ENCODE measurements at places on chromosomes 12 and 14. TPM values are rescaled to one million over a fixed set of nuclear protein-coding genes. Genes with fewer than 3 reads are reported as not detected.

Gene CCDC177
- not detected for total RNA-seq

Gene PLA2G1B
- not detected for total RNA-seq

Gene RPL10L
- total RNA-seq: not detected

Gene PPFIA2
- total RNA-seq: not detected

Gene IAPP
- total RNA-seq: not detected

Gene KRT3
- total RNA-seq: not detected

DNA sequence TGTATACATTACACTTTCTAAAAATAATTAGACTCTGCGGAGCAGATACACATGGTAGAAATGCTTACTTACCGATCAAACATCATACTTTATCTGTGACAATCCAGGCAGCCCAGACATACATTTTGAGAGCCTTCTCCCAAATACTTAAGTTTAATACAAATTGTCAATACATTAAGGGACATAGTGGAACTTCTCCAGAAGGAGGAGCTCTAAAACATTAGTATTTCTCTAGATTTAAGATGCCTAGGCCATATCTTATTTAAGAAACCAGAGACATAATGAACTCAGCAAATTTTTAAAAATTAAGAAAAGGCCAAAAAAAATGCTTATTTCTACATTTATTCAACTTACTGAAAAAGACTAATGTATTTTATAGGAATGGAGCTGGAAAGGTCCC lies 16.1 kb downstream of the ACSM4 start:
- no peaks in the 10 kb centered on the region for H3K4me1 ChIP-seq
- H3K4me3 ChIP-seq: no peak overlapping the region
- no peak overlapping the region for H3K27ac ChIP-seq
- no peak for DNase-seq
- H3K36me3 ChIP-seq: no peaks in the 10 kb centered on the region

- H3K27ac ChIP-seq: no peak overlapping the region
- DNase-seq: no peak
- H3K4me1 ChIP-seq: peaks cover 11% of the 10 kb centered on the region
- no peaks in the 10 kb centered on the region for H3K36me3 ChIP-seq
These were observed 212.7 kb downstream of the ERC1 start for GRCh38 chr12:1203735-1204019.

DNA sequence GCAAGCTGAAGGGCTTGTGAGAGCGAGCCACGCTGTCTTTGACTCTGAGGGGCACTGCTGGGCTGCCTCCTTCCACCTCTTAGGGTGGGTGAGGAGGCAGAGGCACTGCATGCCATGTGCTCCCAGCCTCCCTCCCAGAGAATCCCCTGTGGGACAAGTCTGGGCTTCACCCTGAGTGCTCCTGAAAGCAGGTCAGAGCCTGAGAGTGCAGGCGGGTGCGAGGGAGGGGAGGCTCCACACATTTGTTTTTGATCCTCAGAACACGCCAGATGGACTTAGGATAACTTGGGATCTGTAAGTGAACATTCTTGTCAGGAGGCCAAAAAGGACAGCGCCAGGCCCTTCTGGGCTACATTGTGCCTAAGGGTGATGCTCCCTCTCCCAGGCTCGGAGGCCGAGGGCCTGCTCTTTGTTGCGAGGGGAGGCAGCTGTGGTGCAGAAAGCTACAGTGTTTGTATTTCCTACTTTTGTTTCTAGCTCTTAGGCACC lies 155.4 kb downstream of the TMX1 start:
- no peak for DNase-seq
- peaks cover 9% of the 10 kb centered on the region for H3K27me3 ChIP-seq
- H3K4me1 ChIP-seq: no peaks in the 10 kb centered on the region
- H3K36me3 ChIP-seq: no peaks in the 10 kb centered on the region
- no peak overlapping the region for H3K4me3 ChIP-seq

- no peak overlapping the region for H3K27ac ChIP-seq
- H3K27me3 ChIP-seq: peaks cover 29% of the 10 kb centered on the region
- no peak for DNase-seq
- no peaks in the 10 kb centered on the region for H3K36me3 ChIP-seq
- H3K4me3 ChIP-seq: no peak overlapping the region
These were observed 3.0 kb upstream of the KRT6A start for GRCh38 chr12:52496054-52496453.

GRCh38 chr12:7060353-7060954 lies at the start of gene C1S:
Gene C1S, plus strand, starts transcription at chr12:7060718. Its CDS starts 1,195 bp downstream, at chr12:7061913.
- H3K36me3 ChIP-seq: no peaks in the 10 kb centered on the region
- no peak for DNase-seq
- H3K4me1 ChIP-seq: no peaks in the 10 kb centered on the region
- no peak within 1 kb of the TSS for H3K27ac ChIP-seq
- H3K4me3 ChIP-seq: no peak within 1 kb of the TSS

- peak overlapping the region; percentile 79 for H3K27ac ChIP-seq
- peak; percentile 40 for DNase-seq
- no peaks in the 10 kb centered on the region for H3K36me3 ChIP-seq
- H3K4me3 ChIP-seq: peak overlapping the region; percentile 82
These were observed 493 bp downstream of the HOXC5 start for GRCh38 chr12:54033106-54033979.

GRCh38 chr14:105377555-105378182 lies 20.7 kb upstream of the TEX22 start:
- H3K4me3 ChIP-seq: no peak overlapping the region
- H3K4me1 ChIP-seq: peaks cover 11% of the 10 kb centered on the region
- H3K36me3 ChIP-seq: no peaks in the 10 kb centered on the region
- H3K27me3 ChIP-seq: no peaks in the 10 kb centered on the region

- H3K36me3 ChIP-seq: no peaks in the 10 kb centered on the region
- no peak for DNase-seq
- H3K4me3 ChIP-seq: no peak overlapping the region
- H3K27ac ChIP-seq: no peak overlapping the region
These were observed 384.5 kb downstream of the EMP1 start for GRCh38 chr12:13581031-13581430.

DNA sequence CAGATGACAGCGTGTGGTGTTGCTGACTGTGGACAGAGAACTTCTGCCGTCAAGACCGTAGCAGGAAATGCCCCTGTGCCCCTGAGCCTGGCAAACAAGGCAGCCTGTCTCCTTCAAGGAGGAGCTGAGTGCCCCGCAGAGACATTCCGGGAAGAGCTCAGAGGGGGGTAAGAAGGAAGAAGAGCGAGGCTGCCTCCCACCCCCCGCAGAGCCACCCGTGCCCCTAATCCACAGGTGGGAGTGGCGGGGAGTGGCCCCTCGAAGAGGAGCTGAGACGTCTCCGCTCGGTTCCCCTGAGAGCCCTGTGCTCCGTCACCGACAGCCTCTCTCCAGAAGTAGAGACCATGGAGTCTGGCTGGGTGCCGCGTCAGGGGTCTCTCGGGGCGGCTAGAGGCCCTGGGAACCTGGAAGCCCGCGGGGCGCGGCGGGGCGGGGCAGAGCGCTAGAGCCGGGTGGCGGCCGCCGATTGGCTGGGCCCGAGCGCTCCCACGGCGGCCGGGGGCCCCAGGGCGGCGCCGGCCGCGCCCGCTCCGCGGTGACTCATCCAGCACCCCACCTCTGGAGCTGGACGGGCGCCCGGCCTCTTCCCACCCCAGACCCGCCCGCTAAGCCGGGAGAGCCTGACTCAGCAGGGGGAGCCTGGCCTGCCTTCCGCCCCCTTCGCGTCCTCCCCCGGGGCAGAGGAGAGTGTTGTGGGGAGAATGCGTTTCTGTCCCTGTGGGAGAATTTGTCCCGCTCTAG lies 25.2 kb upstream of the KRT78 start:
- DNase-seq: peak; percentile 63
- no peaks in the 10 kb centered on the region for H3K36me3 ChIP-seq
- H3K4me1 ChIP-seq: peaks cover 29% of the 10 kb centered on the region
- H3K27ac ChIP-seq: no peak overlapping the region

- no peak for DNase-seq
- H3K4me1 ChIP-seq: peaks cover 5% of the 10 kb centered on the region
- H3K36me3 ChIP-seq: no peaks in the 10 kb centered on the region
- no peak overlapping the region for H3K27ac ChIP-seq
- peak overlapping the region; percentile 22 for H3K4me3 ChIP-seq
- peaks cover 21% of the 10 kb centered on the region for H3K27me3 ChIP-seq
These were observed 18.8 kb downstream of the BEGAIN start for GRCh38 chr14:100568164-100568997.

DNA sequence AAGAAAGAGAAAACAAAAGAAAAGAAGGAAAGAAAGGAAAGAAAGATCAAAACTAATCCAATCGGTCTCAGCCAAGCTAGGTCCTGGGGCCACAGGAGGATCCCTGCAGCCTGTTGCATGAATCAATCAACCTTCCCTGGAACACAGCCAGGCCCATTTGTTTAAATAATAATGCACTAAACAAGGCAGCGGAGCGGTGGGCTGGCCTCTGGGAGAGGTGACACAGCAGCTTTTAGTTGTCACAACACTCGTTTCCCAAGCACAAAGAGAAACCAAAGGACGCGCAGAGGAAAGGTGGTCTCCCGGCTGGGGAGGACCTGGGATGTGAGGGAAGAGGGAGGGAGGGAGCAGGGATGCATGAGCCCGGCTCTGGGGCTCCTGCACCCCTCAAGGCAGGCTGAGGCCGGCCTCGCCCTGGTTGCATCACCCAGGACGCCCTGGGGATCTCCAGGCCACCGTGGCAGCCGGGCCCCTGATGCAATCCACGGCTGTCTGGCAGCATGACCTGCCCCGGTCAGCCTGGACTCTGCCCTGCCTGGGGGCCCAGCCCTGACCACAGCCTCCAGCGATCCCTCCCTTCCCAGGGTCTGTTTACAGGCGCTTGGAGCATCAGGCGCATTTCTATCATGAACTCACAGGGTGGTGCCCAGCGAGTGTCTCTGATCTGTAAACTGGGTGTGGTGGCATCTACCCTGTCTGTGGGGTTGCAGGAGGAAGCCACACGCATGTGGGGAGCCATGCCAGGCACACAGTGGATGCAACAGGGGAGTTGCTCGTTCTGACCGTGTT lies 32.5 kb downstream of the MMP17 start:
- peak overlapping the region; percentile 46 for H3K4me3 ChIP-seq
- H3K27ac ChIP-seq: peak overlapping the region; percentile 82
- peaks cover 17% of the 10 kb centered on the region for H3K4me1 ChIP-seq
- H3K27me3 ChIP-seq: no peaks in the 10 kb centered on the region
- H3K36me3 ChIP-seq: no peaks in the 10 kb centered on the region

DNA sequence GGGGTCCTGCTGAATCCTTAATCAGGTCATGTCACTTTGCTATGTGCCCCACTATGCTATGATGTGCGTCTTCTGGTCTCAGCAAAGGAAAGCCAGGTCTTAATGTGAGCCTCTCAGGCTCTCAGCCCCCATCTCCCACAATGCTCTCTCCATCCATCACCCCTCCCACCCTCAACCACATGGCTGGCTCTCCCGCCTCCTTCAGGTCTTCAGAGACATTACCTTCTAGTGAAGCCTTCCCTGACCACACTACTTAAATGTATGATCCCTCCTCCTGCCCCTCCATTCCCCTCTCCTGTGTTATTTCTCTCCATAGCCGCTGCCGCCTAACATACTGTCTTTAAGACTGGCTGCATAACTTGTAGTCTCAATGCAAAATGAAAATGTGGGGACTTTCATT lies 50.5 kb downstream of the KRT80 start:
- no peak for DNase-seq
- H3K4me1 ChIP-seq: no peaks in the 10 kb centered on the region
- H3K27me3 ChIP-seq: no peaks in the 10 kb centered on the region
- H3K27ac ChIP-seq: no peak overlapping the region
- H3K36me3 ChIP-seq: no peaks in the 10 kb centered on the region
- no peak overlapping the region for H3K4me3 ChIP-seq

DNA sequence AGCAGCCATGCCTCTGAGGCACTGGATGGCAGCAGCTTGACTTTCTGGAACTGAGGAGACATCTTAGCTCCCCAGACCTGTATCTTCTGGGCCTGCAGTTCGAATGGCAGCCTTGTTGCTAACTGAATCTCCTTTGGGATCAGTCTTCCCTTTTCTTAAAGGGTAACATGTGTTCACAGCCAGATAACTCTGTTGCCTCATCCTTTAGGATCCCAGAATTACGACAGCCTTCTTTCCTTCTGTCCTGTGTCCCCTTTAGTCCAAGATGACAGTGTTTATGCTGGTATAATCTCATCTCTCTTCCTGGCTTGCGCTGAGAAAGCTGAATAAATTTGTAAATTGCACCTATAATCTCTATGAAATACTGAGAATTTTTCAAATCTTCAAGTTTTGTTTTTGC lies 9.1 kb upstream of the ERC1 start:
- no peak for DNase-seq
- no peak overlapping the region for H3K27ac ChIP-seq
- H3K36me3 ChIP-seq: no peaks in the 10 kb centered on the region

DNA sequence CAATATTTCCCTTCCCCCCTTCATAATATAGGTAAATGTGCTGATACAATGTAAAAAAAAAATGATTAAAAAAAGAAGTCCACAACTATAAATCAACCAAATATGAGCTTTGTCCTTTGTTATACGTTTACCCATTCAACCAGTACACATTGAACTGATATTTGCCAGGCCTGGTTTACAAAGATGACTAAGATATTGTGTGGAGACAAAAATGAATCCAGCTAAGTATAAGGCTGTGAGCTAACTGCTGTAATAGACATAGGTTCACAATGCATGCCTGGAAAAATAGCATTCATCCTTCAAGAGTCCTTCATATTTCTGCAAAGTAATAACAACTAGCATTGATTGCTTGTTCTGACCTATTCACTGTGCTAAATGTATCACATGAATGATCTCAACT lies 6.9 kb downstream of the C12orf56 start:
- no peak overlapping the region for H3K4me3 ChIP-seq
- no peaks in the 10 kb centered on the region for H3K27me3 ChIP-seq
- no peak for DNase-seq
- H3K4me1 ChIP-seq: peaks cover 22% of the 10 kb centered on the region
- H3K36me3 ChIP-seq: peaks cover 9% of the 10 kb centered on the region

DNA sequence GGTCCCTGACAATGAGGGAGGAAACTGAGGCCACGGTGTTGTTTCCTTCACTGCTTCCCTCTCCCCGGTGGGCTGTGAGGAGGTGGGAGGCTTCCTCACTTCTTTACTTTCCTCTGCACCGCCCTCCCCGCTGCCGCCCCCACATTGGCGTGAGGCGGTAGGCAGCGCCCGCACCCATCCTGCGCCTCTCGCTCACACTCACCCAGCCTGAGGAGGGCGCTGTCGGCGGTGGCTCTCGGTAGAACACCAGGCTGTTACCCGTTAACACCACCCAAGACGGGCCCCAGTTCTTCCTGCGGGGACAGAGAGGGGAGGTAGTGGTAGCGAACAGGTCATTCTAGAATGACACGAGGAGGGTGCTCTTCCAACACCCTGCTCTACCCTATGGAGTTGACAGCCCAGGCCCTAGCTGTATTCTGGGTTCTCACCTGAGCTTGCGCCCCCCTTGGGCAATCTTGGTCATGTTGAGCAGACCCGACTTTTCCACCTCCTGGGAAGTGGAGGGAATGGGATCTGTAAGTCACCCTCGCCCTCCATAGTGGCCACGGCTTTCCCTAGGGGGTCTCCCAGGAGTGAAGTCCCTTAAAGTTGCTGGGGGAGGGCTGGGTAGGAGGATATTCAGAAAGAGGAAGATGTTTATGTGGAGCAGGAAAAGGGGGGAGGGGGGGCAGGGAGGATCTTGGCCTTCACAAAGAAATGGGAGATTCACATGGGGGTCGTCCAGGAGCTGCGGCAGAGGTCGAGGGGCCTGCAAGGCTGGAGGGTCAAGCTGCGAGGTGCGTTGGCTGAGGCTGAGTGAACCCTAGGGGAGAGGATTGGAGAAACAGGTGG lies 3.3 kb downstream of the ARHGAP9 start:
- no peaks in the 10 kb centered on the region for H3K27me3 ChIP-seq
- H3K4me1 ChIP-seq: peaks cover 73% of the 10 kb centered on the region
- DNase-seq: peak; percentile 91
- peak overlapping the region; percentile 98 for H3K4me3 ChIP-seq

- no peak for DNase-seq
- no peaks in the 10 kb centered on the region for H3K36me3 ChIP-seq
These were observed 17.8 kb downstream of the ELK3 start for GRCh38 chr12:96211988-96212387.
